ENCODE measurements at places on chromosomes 2 and 18. TPM values are rescaled to one million over a fixed set of nuclear protein-coding genes. Genes with fewer than 3 reads are reported as not detected.

GRCh38 chr2:79000008-79000576 is 25.4 kb upstream of the REG3G start:
- H3K36me3 ChIP-seq, result no peaks in the 10 kb centered on the region
- no peaks in the 10 kb centered on the region for H3K4me1 ChIP-seq
- no peak overlapping the region for H3K27ac ChIP-seq
- H3K27me3 ChIP-seq, result no peaks in the 10 kb centered on the region
- no peak for DNase-seq
- no peak overlapping the region for H3K4me3 ChIP-seq

GRCh38 chr18:11283479-11284161 is 134.3 kb upstream of the PIEZO2 start:
- H3K4me3 ChIP-seq, result no peak overlapping the region
- no peak overlapping the region for H3K27ac ChIP-seq

GRCh38 chr2:192828175-192828574 is 633.4 kb upstream of the TMEFF2 start:
- no peak overlapping the region for H3K27ac ChIP-seq
- no peaks in the 10 kb centered on the region for H3K36me3 ChIP-seq
- H3K27me3 ChIP-seq, result no peaks in the 10 kb centered on the region
- no peak for DNase-seq
- no peaks in the 10 kb centered on the region for H3K4me1 ChIP-seq

GRCh38 chr2:46855805-46856204 is 59.8 kb downstream of the MCFD2 start:
- no peaks in the 10 kb centered on the region for H3K4me1 ChIP-seq
- H3K36me3 ChIP-seq, result no peaks in the 10 kb centered on the region
- no peaks in the 10 kb centered on the region for H3K27me3 ChIP-seq
- no peak for DNase-seq
- no peak overlapping the region for H3K4me3 ChIP-seq

- DNase-seq, result no peak
- no peak overlapping the region for H3K4me3 ChIP-seq
- H3K4me1 ChIP-seq, result no peaks in the 10 kb centered on the region
- H3K27me3 ChIP-seq, result no peaks in the 10 kb centered on the region
- no peak overlapping the region for H3K27ac ChIP-seq
Measured at GRCh38 chr2:169933124-169933711, 106.0 kb downstream of the UBR3 start.

- no peaks in the 10 kb centered on the region for H3K36me3 ChIP-seq
- no peak overlapping the region for H3K27ac ChIP-seq
- H3K4me3 ChIP-seq, result no peak overlapping the region
- H3K4me1 ChIP-seq, result no peaks in the 10 kb centered on the region
Measured at GRCh38 chr18:8529609-8530008, 79.6 kb upstream of the RAB12 start.

GRCh38 chr2:240998706-240998994 is 232 bp downstream of the SNED1 start:
- H3K27me3 ChIP-seq, result no peaks in the 10 kb centered on the region
- no peak overlapping the region for H3K27ac ChIP-seq
- H3K36me3 ChIP-seq, result no peaks in the 10 kb centered on the region
- H3K4me1 ChIP-seq, result no peaks in the 10 kb centered on the region

DNA sequence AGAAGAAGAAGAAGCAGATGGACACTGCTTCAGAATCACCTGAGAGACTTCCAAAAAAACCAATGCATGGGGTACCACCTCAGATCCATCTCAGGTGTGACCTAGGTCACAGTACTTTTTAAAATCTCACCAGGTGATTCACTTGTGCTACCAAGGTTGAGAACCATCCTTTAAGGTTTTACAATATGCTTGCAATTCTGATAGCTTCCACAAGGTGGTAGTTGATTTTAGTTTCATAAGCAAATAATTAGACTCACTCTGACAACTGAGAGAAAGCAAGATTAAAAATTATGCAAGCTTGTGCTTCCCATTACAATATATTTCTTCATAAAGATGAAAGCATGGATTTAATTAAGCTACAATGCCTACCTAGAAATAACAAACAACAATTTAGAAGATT is 355.1 kb downstream of the EN1 start:
- no peaks in the 10 kb centered on the region for H3K36me3 ChIP-seq
- no peaks in the 10 kb centered on the region for H3K4me1 ChIP-seq
- DNase-seq, result no peak
- no peak overlapping the region for H3K4me3 ChIP-seq
- no peak overlapping the region for H3K27ac ChIP-seq

GRCh38 chr2:16493788-16494187 is 171.8 kb downstream of the CYRIA start:
- DNase-seq, result no peak
- no peaks in the 10 kb centered on the region for H3K27me3 ChIP-seq
- no peak overlapping the region for H3K27ac ChIP-seq
- H3K36me3 ChIP-seq, result no peaks in the 10 kb centered on the region
- H3K4me1 ChIP-seq, result no peaks in the 10 kb centered on the region
- H3K4me3 ChIP-seq, result no peak overlapping the region

The C2orf92 gene
- 23.4 TPM for total RNA-seq

The SIX3 gene
- total RNA-seq, result not detected
